Neuronal stem cell (in vitro differentiated cells): ENCODE measurements at places on chromosomes 1 and 21.

GRCh38 chr1:112262316-112262715, 133.7 kb upstream of the CTTNBP2NL start:
- no peak for DNase-seq

DNA sequence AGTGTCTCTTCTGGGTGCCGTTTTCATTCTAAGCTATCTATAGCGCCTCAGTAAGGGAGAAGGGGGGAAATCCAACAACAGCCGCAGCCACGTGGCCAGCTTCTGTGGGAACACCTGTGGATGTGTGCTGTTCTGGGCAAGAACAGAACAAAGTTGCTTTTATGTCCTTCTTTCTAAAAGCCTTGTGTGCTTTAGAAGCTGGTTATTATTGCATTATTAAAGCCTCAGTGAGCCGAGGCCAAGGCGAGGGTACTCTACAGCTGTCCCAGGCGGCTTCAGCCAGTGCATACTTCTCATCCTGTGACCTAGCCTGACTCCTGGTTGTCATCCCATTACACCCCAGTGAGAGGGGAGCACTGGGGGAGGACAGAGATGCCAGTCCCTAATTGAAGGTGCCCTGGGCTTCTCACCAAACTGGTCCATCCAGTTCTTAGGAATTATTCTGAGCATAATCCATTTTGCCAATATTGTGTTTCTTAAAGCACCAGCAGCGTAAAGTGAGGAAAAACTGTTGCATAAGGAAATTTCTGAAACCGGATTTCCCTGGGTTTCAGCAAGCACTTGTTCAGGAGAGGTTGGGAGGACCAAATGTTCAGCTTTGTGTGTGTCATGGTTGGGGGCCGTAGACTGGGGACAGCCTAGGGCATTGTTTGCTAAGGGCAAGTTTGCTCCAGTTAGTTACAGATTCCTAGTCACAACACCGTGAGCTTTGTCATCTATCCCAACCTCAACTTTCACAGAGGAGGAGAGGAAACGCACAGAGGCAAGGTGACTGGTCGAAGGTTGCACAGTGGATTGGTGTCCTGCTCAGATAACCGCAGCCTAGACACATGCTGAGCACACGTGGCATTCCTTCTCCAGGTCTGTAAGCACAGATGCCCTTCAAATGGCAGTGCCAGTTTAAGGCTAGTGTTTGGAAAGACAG, 61.0 kb upstream of the ATP1A1 start:
- peak; percentile 41 for DNase-seq

- DNase-seq, result no peak
Measured at GRCh38 chr1:236952246-236953003, 51.8 kb downstream of the MT1HL1 start.

- DNase-seq, result peak; percentile 55
Measured at GRCh38 chr1:71047635-71048607, at the start of gene PTGER3. Gene PTGER3, minus strand, starts transcription at chr1:71047816. Its CDS starts 239 bp downstream, at chr1:71047577.

DNA sequence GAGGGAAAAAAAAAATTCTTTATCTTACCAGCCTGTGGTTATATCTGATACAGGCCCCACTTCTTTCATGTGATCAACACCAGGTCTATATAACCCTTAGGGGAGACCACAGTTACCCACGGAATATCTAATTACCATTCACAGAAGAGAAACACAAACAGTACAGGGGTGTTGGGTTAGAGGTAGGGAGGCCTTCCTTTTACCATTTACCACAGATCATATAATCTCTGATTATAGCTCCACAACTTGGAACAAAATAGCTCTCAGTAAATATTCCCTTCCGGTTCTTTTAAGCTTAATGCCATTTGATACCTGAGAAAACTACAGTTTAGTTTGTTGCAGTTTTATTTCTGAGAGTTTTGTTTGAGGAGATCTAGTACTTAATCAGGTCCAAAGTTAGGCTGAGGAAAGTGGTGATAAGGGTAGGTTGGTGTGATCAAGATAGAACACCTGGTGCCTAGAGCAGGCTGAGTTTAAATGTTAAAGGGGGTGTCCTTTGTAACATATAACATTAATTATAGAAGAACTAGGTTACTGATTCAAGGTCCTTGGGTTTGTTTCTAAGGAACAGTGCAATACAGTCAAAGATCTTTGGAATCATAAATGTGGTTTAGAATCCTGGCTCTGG, 14.1 kb downstream of the EPB41 start:
- DNase-seq, result no peak

- DNase-seq, result no peak
Measured at GRCh38 chr21:37800057-37800455, 116.2 kb downstream of the KCNJ6 start.

- DNase-seq, result no peak
Measured at GRCh38 chr1:180213401-180214170, 16.5 kb upstream of the LHX4 start.

GRCh38 chr21:36125512-36126207, 9.2 kb upstream of the CBR3 start:
- no peak for DNase-seq

GRCh38 chr1:4957027-4957426, 302.6 kb downstream of the AJAP1 start:
- no peak for DNase-seq

- no peak for DNase-seq
Measured at GRCh38 chr1:22828484-22829308, 118.1 kb downstream of the EPHB2 start.

GRCh38 chr1:227725046-227725445, 10.1 kb downstream of the JMJD4 start:
- no peak for DNase-seq
